ENCODE measurements at places on chromosomes 1 and 21. TPM values are rescaled to one million over a fixed set of nuclear protein-coding genes. Genes with fewer than 3 reads are reported as not detected.

Gene TMEM240
- 1.1 TPM for polyA plus RNA-seq

Gene RPAP2
- 4.9 TPM for polyA plus RNA-seq

- no peak for DNase-seq
Measured at GRCh38 chr1:245177071-245177900, 22.5 kb downstream of the KIF26B start.

DNA sequence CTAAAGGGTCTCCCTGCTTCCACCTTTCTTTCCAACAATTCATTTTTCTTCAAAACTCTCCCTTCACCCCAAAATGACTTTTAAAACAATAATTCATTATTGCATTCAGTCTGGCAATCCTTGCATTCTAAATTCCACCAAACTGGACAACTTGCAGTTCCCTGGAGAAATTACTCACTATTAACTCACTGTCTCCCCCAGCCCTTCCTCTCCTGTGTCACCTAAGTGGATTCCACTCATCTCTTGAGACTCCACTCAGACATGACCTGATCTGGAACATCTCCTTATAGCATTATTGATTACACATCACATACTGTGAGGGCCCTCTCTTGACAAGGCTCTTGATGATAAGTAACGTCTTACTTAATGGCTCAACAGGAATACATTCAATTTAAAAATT is 257.1 kb downstream of the BRINP2 start:
- DNase-seq = no peak

- DNase-seq = no peak
Measured at GRCh38 chr1:198472119-198472518, 68.4 kb downstream of the ATP6V1G3 start.
